ENCODE measurements at places on chromosomes 1 and 21.

- no peak for DNase-seq
Measured at GRCh38 chr1:7972285-7972684, 10.8 kb downstream of the PARK7 start.

GRCh38 chr1:170730438-170730837 is 66.5 kb downstream of the PRRX1 start:
- DNase-seq, result no peak

GRCh38 chr1:15618655-15619525 is 1.6 kb downstream of the DDI2 start:
- no peak for DNase-seq

DNA sequence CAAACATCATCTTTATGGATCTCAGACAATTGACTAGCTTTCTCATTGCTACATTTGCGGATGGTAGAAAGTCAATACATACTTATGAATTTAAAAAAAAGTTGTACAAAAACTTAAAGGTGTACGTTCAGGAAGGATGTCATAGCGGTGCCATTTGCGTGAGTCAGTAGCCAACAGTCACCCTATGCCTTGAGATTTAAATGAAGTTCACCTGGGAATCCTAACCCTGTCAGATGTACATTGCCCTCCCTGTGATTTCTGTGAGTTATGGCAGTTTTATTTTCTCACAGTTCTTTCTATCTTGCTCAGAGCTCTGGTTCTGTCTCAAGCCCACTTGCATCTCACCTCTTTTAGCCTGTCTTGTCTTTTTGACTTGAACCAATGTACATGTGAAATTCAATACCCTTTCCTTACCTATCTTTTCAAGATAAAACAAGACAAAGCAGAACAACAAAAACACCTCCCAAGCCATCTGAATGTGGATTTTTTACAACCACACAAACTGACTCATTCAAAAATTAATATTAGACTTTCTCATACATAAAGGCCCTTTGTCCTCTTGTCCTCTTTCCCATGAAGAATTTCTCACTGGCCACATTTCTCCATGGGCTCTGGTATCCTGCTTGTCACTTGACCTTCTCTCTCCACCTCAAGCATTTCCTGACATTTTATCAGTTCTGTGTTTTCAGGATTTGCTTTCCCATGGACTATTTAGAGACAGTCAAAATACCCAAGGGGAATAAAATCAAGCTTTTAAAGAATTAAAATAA is 25.3 kb upstream of the ZNF697 start:
- no peak for DNase-seq

DNA sequence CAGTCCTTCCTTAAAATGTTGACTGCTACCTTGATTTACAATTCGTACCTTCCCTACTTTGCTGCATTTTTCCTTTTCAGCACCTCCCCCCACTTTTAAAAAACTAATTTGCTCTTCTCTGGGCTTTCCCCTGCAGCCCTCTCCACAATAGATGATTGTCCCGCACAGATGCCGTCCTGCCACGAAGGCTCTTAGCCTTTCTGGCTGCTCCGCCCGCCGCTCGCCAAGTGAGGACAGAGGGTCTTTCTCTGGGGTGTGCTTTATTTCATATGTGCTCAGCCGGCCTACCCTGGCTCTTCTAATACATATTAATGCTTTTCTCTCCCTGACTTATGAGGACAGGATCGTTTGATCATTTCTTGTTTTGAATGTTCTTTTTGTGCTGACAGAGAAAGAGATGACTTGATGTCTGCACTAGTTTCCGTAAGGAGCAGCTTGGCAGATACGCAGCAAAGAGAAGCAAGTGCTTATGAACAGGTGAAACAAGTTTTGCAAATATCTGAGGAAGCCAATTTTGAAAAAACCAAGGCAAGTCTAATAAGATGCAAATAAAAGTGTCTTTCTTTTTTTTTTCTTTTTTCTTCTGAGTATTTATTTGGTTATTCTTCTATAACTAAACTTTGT is 60.6 kb downstream of the SDCCAG8 start:
- DNase-seq, result peak; percentile 58

- DNase-seq, result no peak
Measured at GRCh38 chr1:221397606-221398005, 344.3 kb downstream of the DUSP10 start.

- DNase-seq, result no peak
Measured at GRCh38 chr1:236534151-236534651, 10.4 kb downstream of the LGALS8 start.

GRCh38 chr1:210754878-210755665 is 378.9 kb downstream of the KCNH1 start:
- peak; percentile 60 for DNase-seq

DNA sequence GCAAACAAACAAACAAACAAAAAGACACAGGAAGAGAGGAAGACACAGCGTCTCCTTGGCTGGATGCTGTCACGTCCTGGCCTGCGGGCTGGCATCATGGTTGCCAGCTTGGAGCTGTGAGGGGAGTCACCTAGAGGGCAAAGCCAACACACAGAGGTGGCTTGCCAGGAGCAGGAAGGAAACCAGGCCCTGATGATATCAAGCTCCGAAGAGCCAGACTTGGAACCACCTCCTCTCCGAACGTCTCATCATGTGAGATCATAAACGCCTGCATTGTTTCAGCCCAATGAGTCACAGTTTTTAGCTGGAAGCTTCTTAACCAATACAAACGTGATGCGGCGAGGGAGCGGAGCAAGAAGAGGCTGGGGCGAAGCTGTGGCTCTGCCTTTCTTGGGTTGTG is 8.7 kb downstream of the PLA2G2D start:
- DNase-seq, result no peak

DNA sequence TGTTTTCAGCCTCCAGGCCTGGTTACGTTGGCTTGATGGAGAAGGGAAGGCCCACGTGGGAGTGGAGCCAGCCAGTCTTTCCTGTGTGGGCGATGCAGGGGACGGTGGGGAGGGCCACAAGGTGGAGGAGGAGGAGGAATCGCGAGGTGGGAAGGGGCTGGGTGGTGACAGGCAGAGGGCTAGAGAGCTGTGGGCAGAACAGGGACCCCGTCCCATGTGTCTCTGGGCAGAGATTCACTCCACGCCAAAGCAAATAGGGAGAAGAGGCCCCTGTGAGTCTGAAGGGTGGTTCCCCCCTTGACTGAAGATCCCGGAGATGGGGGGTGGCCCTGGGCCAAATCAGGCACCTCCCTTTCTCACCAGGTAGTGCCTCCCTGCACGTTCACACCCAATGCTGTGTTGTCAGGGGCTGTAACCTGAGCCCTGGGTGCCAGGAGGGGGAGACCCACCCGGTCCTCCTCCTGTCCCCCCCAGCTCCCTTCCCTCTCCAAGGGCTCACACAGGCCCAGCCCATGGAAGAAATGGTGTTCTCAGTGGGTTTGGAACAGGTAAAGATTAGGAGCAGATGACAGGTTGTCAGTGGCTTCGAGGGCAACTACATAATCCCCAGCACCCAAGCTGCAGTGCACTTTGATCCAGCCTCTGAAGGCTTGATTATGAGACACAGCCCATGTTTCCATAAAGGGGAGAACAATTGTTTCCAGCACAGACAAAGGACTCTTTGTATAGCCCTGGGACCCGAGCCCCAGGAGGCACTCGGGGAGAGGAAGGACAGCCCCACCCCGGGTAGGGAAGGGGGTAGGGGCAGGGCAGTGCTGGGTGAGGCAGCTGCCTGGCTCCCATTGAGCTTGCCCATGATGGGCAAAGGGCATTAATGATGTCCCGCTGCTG is 37.7 kb upstream of the GPR37L1 start:
- DNase-seq, result no peak

GRCh38 chr1:209805341-209805781 is 581 bp downstream of the IRF6 start:
- peak; percentile 52 for DNase-seq

DNA sequence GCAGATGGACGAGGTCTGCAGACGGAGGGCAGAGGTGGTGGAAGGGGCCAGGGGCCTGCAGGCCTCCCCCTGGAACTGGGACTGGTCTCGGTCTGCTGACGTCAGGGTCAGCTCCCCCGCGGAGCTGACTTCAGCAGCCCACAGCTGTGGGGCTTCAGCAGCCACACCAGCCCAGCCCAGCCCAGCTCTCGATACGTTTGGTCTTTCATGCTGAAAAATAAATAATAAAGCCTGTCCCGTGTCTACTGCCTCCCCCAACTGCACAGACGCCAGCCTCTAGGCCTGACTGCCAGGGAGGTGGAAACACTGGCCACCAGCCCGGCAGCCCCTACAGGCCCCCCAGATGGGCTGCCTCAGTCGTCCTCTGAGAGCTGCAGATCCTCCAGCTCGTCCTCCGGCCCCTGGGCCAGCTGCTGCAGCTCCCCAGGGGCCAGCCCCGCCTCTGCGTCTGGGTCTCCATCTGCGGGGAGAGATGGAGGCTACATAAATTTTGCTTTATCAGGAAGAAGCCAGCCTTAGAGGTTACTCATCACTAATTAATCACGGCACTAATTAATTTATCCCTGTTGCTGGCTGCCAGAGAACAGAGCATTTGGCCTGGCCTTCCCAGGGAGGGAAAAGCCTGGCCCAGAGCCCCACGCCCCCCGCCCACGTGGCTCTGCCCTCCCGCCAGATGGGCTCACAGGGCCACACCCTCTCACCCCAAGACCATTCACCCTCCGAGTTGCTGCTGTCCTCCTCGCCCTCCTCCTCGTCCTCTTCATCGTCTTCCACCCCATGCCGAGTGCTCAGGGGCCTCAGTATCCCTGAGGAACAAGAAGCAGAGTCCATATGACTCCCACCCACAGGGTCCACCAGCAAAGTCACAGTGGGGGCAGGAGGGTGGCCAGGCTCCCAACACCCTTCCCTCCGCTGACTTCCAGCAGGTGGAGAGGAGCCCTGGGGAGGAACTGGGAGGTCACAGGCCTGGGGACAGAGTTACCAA is 14.4 kb downstream of the NOC2L start:
- DNase-seq, result no peak

- DNase-seq, result no peak
Measured at GRCh38 chr1:23171181-23171755, 2.6 kb upstream of the LUZP1 start.

DNA sequence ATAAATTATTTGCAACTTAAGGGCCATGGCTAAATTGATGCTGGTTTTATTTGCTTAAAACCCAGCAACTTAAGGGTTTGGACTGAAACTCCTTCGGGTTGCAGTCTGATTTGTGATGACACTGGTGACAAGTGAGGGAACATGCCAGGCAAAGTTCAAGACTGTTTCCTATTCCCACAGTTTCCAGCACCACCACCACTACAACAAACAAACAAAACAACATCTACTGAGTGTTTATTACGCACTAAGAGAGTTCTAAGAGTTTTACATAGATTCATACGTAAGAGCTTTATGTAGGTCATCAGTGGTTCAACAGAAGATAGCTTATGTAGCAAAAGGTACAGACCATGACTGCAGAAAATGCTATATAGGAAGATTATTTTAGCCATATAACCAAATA is 1582.1 kb downstream of the BRINP3 start:
- no peak for DNase-seq

DNA sequence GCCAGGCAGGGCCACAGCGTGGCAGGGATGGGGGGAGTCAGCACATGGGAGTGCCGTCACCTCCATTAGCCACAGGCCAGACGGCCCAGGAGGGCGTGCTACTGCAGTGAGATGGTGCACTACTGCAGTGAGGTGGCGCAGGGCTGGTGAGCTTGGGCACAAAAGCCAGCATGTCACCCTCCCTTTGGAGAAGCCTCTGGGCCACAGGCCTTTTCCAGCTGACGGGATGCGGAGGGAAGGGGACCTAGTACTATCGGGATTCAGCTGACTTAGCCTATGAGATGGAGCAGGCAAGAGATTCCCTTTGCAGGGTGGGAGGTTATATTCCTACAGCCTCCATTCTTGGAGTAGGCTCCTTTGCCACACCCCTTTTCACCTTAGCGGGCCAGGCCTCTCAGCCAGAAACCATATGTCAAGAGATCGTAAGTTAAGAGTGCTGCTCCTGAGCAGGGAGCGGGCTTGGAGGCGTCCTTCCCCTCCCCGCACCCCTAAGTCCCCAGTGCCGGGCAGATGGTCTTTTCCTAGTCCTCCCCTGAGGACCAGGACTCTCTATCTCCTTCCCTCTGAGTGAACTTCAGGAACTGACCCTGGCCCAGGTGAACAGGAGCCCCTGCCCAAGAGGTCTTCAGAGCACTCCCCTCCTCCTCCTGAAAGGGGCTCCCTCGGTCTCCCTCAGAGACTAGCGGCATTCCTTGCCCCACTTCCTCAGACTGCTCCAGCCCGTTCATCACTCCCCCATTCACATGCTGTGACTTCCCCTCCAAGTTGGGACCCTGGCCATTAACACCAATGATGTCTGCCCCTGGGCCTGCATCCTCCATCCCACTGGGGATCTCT is 8.2 kb downstream of the NES start:
- DNase-seq, result no peak

GRCh38 chr1:56496158-56496557 is 83.2 kb downstream of the PLPP3 start:
- no peak for DNase-seq

- no peak for DNase-seq
Measured at GRCh38 chr1:86733340-86733739, 29.0 kb downstream of the SH3GLB1 start.

DNA sequence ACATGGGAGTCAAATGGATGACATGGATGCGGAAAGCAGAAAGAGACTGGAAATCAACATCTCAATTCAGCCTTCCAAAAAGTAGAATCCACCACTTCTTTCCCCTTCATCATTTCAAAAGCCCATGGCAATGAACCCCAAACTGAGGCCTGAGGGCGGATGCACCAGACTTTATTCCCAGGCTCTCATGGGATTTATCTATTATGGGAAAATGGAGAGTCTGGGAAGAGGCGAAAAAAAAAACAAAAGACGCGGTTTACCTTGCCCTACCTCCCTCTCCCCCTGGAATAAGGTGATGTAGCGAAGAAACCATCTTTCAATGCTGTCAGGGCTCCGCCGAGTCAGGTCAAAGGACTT is 624 bp downstream of the KIFAP3 start:
- no peak for DNase-seq

GRCh38 chr1:105100102-105100501 is 1350.4 kb downstream of the AMY1C start:
- DNase-seq, result no peak

GRCh38 chr1:30319765-30320580 is 403.4 kb downstream of the MATN1 start:
- peak; percentile 26 for DNase-seq

DNA sequence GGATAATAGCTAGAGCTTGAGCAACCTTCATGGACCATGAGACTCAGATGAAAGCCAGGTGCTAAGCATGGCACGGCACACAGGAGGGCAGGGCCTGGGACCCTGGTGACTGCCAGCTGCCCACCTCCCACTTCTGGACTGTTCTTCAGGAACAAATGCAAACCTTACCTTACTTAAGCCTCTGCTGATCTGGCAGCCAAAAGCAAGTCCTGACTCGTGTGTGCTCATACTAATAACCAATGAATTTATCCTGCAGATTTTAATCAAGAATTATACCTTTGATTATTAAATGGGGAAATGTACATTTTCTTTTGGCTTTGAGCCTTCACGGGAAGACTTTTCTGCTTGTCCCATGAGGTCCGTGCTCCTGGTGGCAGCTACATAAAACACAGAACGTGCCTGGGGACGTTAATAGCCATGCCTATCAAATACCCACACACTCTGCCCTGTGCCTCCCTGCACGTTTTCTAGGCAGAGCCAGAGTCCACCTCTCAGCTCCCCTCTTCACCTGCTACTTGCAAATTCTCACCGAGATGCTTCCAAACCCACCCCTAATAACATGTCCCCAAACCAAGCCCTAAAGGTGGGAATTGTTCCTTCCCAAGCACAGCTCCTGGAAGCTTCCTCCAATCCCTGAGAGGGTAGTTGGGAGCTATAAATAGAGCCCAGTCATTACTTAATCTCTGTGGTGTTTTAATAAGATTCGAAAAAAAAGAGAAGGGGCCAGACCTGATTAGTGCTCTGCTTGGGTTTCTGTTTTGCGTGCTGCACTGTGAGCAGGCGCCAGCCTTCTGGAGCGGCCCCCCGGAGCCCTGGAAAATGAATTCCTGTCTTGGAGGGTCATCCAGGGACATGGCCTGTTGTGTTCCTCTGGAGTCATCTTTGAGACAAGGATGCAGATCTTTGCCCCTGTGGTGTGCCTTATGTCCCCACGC is 33.5 kb downstream of the SLC1A7 start:
- no peak for DNase-seq

All from ecto neural progenitor cell (in vitro differentiated cells).